ENCODE measurements at places on chromosomes 13 and 19. TPM values are rescaled to one million over a fixed set of nuclear protein-coding genes. Genes with fewer than 3 reads are reported as not detected.

The CEACAM21 gene
- total RNA-seq, result 116 TPM

The CERS4 gene
- total RNA-seq, result 31.4 TPM

The F7 gene
- total RNA-seq, result not detected

The OR7C1 gene
- not detected for total RNA-seq

The ZNF497 gene
- 1.5 TPM for total RNA-seq

The KIR3DL1 gene
- 0.23 TPM for total RNA-seq

The C19orf44 gene
- 2.8 TPM for total RNA-seq

The RGL3 gene
- total RNA-seq, result not detected

The CDC42EP5 gene
- not detected for total RNA-seq

The CEACAM5 gene
- total RNA-seq, result not detected

The GPC6 gene
- total RNA-seq, result not detected

The SYNGR4 gene
- total RNA-seq, result not detected

The TEX26 gene
- not detected for total RNA-seq

The ATG4D gene
- 35.1 TPM for total RNA-seq

The ENOX1 gene
- 0.28 TPM for total RNA-seq

All from activated naive CD4-positive, alpha-beta T cell treated with anti-CD3 and anti-CD28 coated beads, Interleukin-2, amount 10 ng/mL, durations not matched to agents 5 hours and 36 hours (primary cell).